Smooth muscle cell of the umbilical artery (primary cell): ENCODE measurements at places on chromosomes 1 and 21. TPM values are rescaled to one million over a fixed set of nuclear protein-coding genes. Genes with fewer than 3 reads are reported as not detected.

NBPF6 gene
- total RNA-seq: not detected in 2 replicates

BCAN gene
- total RNA-seq: not detected in 2 replicates

DNAJC6 gene
- total RNA-seq: 0.89 and 2.0 TPM in 2 replicates

OR10J4 gene
- not detected in 2 replicates for total RNA-seq

S100A1 gene
- under 0.01 TPM in 1 of 2 replicates, not detected in the other for total RNA-seq
